NCI-H1048 (cell line): ENCODE measurements at places on chromosomes 6 and 20.

- DNase-seq: no peak
These were observed 207.6 kb downstream of the THBS2 start for GRCh38 chr6:169046021-169046420.

GRCh38 chr6:31681135-31681671 lies 336 bp upstream of the LY6G5C start:
- DNase-seq: no peak

DNA sequence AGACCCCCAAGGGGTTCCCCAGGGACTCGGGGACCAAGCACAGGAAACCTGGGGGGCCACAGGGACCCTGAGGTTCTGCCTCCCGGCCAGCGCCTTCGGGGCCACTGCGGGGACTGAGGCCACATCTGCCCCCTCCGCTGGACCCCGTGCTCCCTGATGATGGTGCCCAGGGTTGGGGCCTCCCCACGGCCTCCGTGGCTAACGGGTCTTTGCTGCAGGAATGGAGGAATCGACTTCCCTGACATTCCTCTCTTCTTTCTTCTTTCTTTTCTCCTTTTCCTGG lies 330.2 kb downstream of the TAF4 start:
- DNase-seq: no peak

DNA sequence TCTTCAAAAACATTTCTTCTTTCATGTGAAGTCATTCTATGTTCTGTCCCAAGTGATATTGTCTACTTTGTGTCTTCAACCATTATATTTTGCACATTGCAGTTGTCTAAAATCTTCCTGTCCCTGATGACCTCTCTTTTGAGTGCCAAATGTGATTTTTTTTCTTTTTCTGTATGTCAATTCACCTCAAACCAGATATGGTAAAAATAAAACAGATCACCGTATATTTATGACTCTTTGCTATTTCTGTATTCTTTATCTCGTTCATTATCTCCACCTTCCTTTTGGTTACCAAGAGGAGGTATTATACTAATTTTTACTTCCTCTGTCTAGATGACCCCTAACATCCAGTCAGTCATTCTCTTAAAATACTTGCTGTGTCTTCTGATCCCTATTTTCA lies 165.2 kb downstream of the GRIK2 start:
- DNase-seq: no peak
